ENCODE measurements at places on chromosomes 12 and 14.

- DNase-seq: no peak
Observed at GRCh38 chr12:3130057-3130830, 53.1 kb downstream of the TSPAN9 start.

DNA sequence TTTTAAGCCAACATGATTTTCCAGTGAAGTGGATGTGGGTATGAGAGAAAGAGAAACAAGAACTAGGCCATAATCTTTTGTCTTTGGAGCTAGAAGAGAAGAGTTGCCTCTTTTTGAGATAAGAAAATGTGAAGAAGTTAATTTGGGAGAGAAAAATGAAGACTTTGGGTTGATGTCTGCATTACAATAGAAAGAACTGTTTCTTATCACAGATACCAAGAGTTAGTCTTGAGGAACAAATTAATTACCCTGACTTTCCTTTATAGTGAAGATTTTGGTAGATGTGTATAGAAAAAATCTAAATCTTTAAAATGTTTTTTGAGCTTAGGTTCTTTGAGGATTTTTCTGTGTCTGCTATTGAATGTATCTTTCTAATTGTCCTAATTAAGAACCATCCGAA, 4.2 kb downstream of the A2M start:
- no peak for DNase-seq

DNA sequence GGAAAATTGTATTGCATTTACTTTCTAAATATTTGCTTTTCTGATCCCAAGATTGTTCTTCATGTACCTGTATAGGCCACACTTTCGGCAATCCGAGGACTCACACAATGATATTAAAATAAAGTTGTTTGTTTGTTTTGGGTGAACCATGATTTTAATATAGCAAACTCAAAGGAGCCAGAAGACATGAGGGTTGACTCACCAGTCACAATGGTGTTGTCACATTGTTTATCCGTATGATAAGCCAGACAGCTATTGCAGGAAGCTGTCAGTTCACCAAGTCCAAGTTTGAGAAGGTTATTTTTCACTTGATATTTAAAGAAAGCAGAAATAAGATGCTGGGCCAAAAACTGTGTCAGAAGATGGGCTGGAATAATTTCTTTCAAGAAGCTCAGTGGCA, 67.1 kb upstream of the CPM start:
- no peak for DNase-seq

DNA sequence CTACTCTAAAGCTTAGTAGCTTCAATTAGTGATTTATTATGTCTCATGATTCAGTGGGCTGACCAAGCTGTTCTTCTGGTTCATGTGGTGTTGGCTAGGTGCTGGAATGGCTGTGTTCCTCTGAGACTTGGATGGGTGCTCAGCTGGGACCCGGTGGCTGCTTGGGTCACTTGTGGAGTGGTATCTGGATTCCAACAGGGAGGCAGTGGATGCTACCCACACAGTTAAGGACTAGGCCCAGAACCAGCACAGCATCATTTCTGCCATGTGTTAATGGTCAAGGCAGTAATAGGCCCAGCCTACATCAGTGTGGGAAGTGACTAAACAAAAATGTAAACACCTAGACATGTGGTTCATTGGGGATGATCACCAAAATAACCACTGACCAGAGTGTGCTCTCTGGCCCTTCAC, 72.2 kb downstream of the FGD4 start:
- no peak for DNase-seq

GRCh38 chr12:51884676-51885229, 3.1 kb upstream of the ANKRD33 start:
- DNase-seq: no peak

Data from Calu3 (cell line).